ENCODE measurements at places on chromosomes 5 and 9.

GRCh38 chr9:116467740-116468351 is 219.3 kb upstream of the TRIM32 start:
- no peak for DNase-seq

- no peak for DNase-seq
Observed at GRCh38 chr9:137715321-137715720, 96.5 kb downstream of the EHMT1 start.

DNA sequence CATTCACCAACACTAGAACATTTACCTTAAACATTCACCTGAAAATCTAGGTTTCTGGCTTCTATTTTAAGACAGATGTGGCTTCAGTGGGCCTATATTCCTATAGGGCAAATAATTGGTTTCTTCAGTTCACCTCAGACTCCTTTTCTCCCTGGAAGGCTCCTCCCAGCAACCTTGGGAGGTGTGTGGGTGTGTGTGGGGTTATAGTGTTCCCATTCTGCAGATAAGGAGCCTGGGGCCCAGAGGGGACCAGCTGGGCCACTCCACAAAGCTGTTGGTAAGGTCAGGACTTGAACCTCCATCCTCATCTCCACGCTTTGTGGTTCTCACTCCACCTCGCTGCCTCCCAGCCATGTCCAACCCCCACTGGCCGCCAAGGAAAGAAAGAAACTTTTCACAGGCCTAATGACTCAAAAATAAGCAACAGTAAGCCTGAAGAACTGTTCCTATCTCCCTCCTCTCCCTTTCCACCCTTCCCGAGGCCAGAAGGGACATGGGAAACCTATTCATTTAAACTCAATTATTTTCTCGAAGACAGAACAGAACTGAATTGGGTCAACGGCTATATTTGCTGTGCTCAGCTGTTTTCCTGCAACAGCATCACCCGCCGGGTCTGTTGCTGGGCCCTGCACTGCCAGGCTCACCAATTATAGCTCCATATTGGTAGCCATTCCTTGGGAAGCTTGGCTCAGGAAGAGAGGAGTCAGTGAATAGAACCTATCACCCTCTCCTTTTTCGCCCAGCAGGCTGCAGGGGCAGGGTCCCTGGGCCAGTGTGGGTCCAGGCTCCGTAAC is 78.5 kb downstream of the DAB2IP start:
- DNase-seq: no peak

GRCh38 chr9:120741191-120741590 is 26.9 kb upstream of the MEGF9 start:
- no peak for DNase-seq

- DNase-seq: no peak
Observed at GRCh38 chr5:68652534-68652965, 437.0 kb downstream of the PIK3R1 start.

Measured in NCI-H2107 (cell line).